HT-29 (cell line): ENCODE measurements at places on chromosomes 11 and 22.
A peak's percentile ranks its signal among the peaks of the same experiment; 100 is the strongest.

- DNase-seq, result peak; percentile 38
Observed at GRCh38 chr11:121463689-121464335, 11.0 kb upstream of the SORL1-AS1 start.

GRCh38 chr11:102447193-102447592 is 5.4 kb downstream of the TMEM123 start:
- no peak for DNase-seq

GRCh38 chr11:116691771-116692177 is 81.0 kb downstream of the BUD13 start:
- DNase-seq, result peak; percentile 64

- DNase-seq, result no peak
Observed at GRCh38 chr22:37222440-37222971, 10.2 kb upstream of the SSTR3 start.

DNA sequence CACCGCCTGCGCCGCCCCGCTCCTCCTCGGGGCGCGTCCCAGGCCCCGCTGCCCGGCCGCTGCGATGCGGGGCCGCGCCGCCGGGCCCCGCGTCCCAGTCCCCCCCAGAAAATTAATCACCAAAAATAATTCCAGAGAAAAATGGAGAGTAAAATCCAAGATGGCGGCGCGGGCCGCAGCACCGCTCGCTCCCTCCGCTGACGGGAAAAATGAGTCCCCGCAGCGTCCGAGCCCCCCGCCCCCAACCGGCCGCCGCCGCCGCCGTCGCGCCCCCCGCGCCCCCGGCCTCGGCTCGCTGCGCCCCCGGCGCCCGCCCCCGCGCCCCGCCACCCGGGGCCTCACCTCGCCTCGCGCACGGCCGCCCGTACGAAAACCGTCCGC is at the start of gene KMT5B:
Gene KMT5B, minus strand, starts transcription at position 162 of the 381 bp plus-strand sequence. CDS start 23,220 bp downstream, outside the sequence.
- DNase-seq, result no peak

GRCh38 chr11:65341856-65342255 is 8.2 kb downstream of the DPF2 start:
- DNase-seq, result no peak

DNA sequence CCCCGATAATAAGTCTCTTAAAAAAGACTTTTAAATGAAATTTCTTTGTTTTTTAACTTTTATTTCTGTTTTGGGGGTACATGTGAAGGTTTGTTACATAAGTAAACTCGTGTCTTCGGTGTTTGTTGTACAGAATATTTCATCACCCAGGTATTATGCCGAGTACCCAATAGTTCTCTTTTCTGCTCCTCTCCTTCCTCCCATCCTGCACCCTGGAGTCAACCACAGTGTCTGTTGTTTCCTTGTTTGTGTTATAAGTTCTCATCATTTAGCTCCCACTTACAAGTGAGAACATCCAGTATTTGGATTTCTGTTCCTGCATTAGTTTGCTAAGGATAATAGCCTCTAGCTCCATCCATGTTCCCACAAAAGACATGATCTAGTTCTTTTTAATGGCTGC is 1.6 kb upstream of the GSTP1 start:
- peak; percentile 43 for DNase-seq

DNA sequence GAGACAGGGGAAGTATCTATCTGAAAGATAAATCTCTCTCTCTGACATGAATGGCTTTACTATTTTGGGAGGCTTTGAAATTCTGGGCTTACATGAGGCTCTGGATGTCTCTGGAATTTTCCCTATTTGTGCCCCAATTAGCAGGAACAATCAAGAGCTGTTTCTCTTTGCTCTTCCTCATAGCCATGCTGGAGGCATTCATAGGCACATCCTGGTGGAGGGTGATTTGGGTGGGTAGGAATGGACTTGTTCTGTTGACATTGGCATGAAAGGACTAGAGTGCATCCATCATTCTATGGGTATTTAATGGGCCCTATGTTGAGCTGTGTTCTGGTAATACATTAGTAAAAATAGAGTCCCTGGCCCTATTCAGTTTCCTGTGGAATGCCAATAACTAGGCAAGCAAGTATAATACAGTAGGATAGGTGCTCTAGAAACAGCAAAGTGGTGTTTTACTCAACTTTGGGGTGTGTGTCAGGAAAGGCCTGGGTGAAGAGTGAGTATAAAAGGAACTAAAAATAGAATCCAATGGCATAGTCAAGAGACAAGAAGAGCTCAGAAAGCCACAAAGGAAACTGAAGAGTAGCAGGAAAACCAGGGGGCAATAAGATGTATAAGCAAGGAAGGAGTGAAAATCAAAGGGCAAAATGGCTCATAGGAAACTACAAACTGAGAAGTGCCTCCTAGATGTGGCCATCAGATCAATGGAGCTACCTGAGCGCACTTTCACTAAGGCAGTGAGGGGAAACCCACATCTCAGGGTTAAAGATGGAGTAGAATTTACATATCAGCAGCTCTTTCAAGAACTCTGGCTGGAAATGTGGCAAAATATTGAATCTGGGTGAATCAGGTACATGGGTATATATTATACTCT is 45.0 kb downstream of the CWC15 start:
- DNase-seq, result no peak

DNA sequence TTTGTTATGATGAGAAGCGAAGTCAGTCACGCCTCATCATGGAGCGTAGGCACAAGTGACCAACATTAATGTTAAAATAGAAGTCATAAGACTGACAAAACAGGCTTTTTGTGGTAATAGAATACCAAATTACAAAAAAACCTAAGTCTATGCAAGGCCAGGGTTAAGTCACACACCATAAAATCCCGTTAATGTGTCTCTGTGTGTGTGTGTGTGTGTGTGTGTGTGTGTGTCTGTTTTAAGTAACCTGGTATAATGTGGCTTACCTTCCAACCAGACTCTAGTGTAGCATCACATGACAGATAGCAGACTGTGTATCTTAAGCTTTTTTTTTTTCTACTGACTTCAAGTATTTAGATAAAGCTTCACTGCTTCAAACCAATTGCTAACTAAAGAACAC is 38.0 kb downstream of the C11orf71 start:
- no peak for DNase-seq

DNA sequence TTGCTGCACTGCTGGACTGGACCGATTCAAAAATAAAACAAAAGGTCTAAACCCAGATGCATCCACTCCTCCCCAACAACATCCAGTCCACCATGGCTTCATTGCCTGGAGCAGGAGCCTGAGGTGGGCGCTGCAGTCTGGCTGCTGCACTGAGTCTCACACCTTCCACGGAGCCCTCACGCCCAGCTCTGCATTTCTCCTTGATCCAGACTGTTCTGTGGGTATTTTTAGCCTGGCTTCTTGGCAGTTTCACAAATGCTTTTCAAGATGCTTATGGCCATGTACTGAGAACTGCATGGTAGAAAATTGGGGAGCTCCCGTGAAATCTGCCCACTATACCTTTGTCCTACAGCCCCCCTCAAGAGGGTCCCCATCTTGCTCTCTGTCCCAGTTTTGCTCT is 53.3 kb upstream of the JAM3 start:
- no peak for DNase-seq

DNA sequence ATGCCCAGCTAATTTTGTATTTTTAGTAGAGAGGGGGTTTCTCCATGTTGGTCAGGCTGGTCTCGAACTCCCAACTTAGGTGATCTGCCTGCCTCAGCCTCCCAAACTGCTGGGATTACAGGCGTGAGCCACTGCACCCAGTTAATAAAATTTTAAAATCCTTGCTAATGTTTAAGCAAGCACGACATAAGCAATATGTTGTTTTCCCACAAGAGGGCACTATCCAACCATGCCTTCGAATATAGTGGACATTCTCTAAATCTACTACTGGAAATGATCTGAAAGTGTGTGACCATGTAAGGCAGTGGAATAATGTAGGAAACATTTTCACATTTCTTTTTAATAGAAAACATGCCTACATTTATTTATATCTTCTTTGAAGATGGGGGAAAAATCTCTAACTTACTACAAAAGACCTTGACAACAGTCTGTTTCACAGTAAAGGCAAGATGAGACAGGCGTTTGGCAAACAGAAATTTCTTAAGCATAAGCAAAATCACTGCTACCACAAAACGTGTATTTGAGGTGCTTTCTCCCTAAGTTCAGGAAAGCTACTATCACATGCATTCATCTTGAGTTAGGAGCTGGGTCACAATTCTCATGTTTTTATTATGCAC is 38.2 kb downstream of the PITPNB start:
- peak; percentile 71 for DNase-seq

- DNase-seq, result peak; percentile 91
Observed at GRCh38 chr11:10899121-10899830, 41.4 kb upstream of the ZBED5 start.

DNA sequence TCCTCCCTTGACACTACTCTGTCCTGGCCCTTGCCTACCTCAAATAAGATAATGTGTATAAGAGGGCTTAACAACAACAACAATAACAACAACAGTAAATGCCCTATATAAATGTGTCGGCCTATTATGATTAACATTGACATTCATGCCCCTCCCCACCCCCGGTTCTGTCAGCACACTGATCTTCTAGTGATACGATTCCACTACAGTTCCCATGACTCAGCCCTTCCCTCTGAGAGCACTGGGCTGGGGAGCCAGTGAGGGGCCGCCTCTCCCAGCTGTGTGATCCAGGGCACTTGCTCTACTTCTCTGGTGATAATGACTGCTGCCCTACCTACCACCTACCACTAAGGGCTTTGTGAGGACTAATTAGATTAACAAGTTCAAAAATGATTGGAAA is 92.2 kb upstream of the PHOX2A start:
- no peak for DNase-seq

GRCh38 chr22:20523086-20523983 is 15.9 kb downstream of the MED15 start:
- no peak for DNase-seq

GRCh38 chr11:128937480-128937879 is 5.2 kb downstream of the TP53AIP1 start:
- no peak for DNase-seq

DNA sequence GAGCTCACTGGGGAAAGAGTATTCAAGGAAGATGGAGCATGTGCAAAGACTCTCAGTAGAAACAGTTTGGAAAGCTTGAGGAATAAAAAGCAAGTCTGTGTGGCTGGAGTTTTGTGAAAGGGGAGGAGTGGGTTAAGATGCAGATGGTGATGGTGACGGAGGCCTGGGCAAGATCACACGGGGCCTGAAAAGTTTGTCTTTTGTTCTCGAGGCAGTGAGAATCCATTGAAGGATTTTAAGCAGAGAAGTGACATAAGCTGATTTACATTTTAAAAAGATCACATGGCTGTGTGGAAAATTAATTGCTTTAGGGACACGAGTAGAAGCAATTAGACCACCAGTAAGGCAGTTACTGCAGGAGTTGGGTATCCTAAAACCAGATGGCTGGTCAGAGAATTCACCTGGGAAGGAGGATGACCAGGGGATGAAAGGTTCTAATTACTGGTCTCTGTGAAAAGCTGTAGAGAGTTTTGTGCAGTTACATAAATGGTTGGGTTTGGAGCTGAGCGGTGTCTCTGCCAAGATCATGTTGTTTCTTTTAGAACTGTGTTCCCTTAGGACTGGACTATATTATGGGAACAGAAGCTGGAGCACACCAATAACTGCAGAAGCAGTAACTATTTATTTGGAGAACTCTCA is 7.1 kb downstream of the RRP8 start:
- no peak for DNase-seq

DNA sequence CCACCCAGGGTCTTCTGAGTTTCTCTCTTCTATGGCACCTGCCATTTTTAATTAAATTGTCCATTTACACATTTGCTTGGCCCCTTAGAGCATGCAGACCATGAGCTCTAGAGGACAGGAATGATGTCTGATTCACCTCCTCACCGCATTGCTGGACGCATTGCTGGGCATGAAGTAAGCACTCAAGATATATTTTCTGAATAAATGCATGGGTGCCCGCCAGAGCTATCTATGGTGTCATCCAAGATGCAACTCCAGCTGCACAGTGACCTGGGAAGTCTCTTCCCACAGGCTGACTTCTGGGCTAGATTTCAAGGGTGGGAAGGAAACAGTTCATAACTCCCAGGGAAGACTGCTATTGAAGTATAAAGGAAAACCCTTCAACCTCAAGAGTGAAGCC is 66.6 kb upstream of the ASPHD2 start:
- DNase-seq, result no peak

GRCh38 chr22:42632096-42632495 is 8.3 kb downstream of the ATP5MGL start:
- no peak for DNase-seq

DNA sequence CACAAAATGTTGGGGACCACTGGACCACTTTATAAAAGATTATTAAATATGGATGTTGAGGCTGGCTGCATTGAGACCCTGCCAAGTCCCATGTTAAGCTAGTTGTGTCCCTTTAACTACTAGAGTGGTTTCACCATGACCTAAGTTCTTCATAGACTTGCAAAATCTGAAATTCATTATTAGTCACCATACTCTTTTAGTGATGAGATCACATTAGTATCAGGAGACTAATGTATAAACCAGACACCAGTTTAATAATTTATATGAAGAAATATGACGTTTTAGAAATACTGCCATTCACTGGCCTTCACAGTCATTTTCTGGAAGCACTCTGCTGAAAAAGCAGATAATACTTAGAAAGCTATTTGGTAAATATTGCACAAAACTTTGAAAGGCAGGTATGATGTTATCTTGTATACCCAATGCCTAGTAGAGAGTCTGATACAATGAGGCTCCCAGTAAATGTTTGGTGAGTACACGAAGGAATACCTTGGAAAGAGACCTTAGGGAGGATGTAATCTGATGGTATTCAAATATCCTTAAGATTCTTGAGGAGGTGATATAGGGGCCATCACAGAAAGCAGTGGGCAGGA is 728.2 kb upstream of the ANO5 start:
- DNase-seq, result no peak

GRCh38 chr11:86469491-86470388 is 95.1 kb downstream of the CCDC81 start:
- no peak for DNase-seq

- no peak for DNase-seq
Observed at GRCh38 chr22:37421468-37421877, 5.8 kb downstream of the ELFN2 start.

GRCh38 chr22:22943521-22944267 is 56.1 kb downstream of the IGLL5 start:
- DNase-seq, result no peak

- DNase-seq, result no peak
Observed at GRCh38 chr11:119885067-119885466, 156.1 kb upstream of the NECTIN1 start.
